Osteoblast (primary cell): ENCODE measurements at places on chromosomes 6 and 20.
A peak's percentile ranks its signal among the peaks of the same experiment; 100 is the strongest.

- DNase-seq, result peak; percentile 72
These were observed at the start of gene TRIM38 for GRCh38 chr6:25962149-25963127. TRIM38 (plus strand) TSS chr6:25962802; CDS start chr6:25966523, 3,721 bp downstream.

GRCh38 chr6:147201885-147202515 is 2.2 kb upstream of the STXBP5 start:
- peak; percentile 64 for DNase-seq

DNA sequence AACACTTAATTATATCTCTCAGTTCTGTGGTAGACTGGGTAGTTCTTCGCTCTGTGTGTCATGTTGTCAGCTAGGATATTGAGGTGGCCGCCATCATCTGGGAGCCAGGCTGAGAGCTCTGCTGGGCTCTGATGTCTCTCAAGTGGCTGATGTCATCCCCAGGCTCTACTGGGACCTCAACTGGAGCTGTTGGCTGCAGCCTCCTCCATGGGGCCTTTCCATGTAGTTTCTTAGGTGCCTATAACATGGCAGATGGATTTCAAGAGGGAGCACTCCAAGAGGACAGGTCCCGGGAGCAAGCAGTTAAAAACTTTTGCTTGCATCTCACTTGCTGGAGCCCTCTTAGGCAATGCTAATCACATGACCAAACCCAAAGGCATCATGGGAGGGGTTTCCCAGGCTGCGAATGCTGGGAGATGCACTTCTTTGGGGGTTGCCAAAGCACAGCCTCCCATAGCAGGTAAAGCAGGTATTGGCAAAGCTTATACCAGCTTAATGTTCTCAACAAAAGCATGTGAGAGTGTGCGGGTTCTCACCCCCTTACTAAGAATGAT is 129.8 kb downstream of the TMEM242 start:
- DNase-seq, result no peak

DNA sequence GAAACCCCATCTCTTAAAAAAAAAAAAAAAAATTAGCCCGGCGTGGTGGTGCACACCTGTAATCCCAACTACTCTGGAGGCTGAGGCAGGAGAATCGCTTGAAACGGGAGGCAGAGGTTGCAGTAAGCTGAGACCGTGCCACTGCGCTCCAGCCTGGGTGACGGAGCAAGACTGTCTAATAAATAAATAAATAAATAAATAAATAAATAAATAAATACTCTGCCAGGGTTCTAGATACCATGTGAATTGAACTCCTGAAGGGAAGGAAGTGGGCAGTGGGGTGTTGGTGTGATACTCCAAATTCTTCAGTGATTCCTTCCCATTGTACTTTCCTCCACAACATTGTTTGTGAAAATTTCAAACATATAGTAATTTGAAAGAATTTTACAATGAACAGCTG is 100.5 kb downstream of the PLCB4 start:
- no peak for DNase-seq
